Activated CD8-positive, alpha-beta memory T cell treated with anti-CD3 and anti-CD28 coated beads for 4 hours (primary cell): ENCODE measurements at places on chromosomes 5 and 9.

- no peak for DNase-seq
Measured at GRCh38 chr5:145774442-145774841, 60.7 kb downstream of the PRELID2 start.

- DNase-seq = no peak
Measured at GRCh38 chr5:87321605-87322004, 53.9 kb downstream of the RASA1 start.

- DNase-seq = no peak
Measured at GRCh38 chr9:86481466-86481865, 127.3 kb upstream of the TUT7 start.

- DNase-seq = no peak
Measured at GRCh38 chr5:110718311-110718710, 8.2 kb downstream of the TMEM232 start.

- DNase-seq = no peak
Measured at GRCh38 chr5:57184322-57184721, 10.5 kb downstream of the GPBP1 start.

DNA sequence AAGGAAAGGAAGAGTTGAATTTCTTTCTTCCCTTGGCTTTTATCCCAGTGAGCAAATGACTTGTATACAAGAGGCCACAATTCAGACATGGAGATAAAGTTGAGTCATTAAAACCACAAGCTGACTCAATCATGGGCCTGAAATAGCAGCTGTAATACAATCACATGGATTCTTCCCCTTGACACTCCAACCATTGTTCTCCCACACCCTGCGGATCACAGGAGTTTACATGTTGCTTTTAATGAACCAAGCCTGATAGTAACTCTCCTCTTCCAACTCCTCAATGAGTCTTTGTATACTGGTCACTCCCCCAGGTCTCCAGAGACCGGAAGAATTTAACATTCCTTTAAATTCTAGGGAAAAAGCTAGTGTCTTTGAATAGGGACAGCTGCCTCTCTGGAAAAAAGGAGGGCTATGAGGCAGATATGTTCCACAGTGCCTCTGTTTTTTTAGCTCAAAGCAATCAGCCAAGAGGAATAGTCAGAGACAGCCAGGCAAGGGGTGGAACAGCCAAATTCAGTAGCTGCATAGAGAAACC, 32.4 kb downstream of the PCDHGC5 start:
- no peak for DNase-seq

GRCh38 chr5:17088051-17088450, 129.4 kb upstream of the BASP1 start:
- DNase-seq = no peak

GRCh38 chr5:88290801-88291200, 22.2 kb upstream of the TMEM161B start:
- DNase-seq = no peak

- no peak for DNase-seq
Measured at GRCh38 chr9:34046784-34047379, 1.8 kb downstream of the UBAP2 start.
